ENCODE measurements at places on chromosomes 3 and 15.

DNA sequence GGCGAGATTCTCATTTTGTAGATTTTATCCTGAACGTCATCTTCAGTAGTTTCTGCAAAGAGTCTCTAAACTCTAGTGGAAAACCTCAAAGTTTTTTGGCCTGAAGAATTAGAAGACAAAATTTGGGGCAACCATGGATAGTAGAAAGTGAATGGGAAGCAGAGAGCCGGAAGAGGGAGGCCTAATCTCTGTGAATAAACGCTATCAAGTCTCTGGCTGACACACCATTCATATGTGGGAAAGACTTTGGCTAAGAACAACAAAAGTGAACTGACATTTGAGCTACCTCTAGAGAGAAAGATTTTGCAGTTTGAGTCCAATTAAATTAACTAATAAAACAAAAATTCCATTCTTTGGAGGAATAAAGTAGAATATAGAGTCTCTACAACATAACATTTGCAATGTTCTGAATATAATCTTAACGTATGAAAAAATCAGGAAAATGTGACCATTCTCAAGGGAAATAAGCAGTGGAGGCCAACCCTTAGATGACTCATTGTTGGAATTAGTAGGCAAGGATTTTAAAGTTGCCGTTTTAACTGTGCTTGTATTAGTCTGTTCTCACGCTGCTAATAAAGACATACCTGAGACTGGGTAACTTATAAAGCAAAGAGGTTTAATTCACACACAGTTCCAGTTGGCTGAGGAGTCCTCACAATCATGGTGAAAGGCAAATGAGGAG is 184.6 kb downstream of the C3orf38 start:
- DNase-seq: no peak

- DNase-seq: no peak
Measured at GRCh38 chr3:128312271-128312670, 154.4 kb downstream of the DNAJB8 start.

DNA sequence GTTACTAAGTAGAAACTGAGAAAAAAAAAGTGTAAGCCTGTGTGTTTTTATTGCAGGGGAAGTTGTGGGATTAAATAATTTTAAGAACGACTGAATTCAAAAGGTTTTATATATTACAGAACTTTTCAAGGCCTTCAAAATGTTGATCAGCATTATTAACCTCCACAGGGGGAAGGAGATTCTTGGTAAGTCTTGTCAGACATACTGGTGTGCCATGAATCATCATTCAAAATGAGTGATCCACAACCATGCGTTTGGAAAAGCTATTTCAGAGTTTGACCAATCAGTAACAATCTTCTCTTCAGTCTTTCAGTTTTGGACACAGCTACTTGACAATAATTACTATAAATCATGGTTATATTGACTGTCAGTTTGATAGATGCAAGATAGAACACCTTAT is 70.2 kb downstream of the ADAMTS9 start:
- no peak for DNase-seq

GRCh38 chr3:119657887-119658702 is 2.3 kb downstream of the POPDC2 start:
- DNase-seq: no peak

DNA sequence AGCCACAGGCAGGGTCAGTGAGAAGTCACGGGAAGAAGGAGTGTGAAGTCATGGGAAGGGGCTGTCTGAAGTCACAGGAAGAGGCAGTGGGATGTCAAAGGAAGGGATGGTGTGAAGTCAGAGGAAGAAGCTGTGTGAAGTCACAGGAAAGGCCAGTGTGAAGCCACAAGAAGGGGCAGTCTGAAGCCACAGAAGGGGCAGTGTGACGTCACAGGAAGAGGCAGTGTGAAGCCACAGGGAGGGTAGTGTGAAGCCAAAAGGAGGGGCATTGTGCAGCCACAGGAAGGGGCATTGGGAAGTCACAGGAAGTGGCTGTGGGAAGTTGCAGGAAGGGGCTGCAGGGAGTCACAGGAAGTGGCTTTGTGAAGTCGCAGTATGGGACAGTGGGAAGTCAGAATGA is 35.1 kb downstream of the GASK1A start:
- DNase-seq: no peak

- no peak for DNase-seq
Measured at GRCh38 chr3:60673123-60673522, 578.1 kb downstream of the FHIT start.

GRCh38 chr15:47674586-47675232 is 42.6 kb upstream of the SEMA6D start:
- no peak for DNase-seq

DNA sequence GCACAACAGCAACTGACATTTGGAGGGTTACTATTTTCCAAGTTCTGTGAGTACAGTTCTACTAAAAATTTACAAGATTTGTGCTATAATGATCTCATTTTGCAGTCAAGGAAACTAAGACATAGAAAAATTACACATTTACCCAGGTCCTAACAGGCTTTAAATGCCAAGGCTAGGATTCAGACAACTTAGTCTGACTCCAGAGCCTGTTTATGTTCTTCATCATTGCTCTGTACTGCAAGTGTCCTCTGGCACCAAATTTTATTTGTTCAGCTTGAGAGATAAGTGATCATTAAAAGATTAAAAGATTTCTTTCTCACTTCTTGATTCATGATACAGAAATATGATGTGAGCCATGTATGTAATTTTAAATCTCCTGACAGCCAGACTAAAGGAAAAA is 290.8 kb downstream of the UBE2E2 start:
- no peak for DNase-seq

DNA sequence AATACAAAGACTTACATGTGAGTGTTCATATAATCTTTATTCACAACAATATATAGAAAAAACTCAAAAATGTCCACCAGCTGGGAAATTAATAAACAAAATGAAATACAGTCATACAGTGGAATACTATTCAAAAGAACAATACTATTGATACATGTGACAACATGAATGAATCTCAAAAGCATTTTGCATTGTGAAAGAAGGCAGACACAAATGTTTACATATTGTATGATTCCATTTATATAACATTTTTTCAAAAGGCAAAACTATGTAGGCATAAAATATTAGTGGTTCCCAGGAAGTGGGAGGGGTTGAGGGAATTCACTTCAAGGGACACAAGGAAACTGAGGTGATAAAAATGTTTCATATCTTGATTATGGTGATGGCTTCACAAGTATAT is 303.2 kb downstream of the CTNNB1 start:
- no peak for DNase-seq

DNA sequence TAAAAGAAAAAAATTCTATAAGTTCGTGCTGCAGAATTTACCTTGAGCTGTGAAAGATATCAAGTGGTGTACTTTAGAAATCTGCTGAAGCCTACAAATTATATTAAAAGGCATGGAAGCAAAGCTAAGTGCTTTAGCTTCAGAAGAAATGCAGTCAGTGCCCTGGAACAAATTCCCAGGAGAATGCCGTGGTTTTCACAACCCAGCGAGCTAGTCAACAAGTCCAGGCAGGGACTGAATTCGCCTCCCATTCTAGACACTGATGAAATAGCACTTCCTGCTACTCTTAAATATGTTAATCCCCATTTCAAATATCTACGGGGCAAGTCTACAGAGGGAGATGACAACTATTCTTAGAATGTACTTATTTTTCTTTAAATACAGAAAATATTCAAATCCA is 326.4 kb upstream of the IGF1R start:
- no peak for DNase-seq

- no peak for DNase-seq
Measured at GRCh38 chr15:68305420-68305871, 27.9 kb downstream of the FEM1B start.

GRCh38 chr15:63043335-63044076 is 959 bp downstream of the TPM1 start:
- peak; percentile 47 for DNase-seq

DNA sequence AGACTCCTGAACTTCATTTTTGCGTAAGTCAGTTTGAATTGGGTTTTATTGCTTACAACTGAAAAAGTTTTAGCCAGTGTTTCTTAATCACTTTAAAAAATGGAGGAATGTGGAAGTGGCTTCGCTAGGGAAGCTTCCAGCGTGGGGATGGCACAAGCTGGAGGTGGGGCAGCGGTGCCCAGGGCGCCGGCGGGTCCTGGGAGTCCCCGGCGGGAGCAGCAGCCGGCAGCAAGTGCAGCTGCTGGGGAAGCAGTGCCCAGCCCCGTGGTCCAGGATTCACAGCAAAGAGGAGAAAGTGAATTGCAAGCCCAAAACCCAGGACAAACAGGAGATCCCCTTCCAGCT is 301.8 kb upstream of the PROK2 start:
- no peak for DNase-seq

GRCh38 chr3:30520699-30521098 is 85.7 kb upstream of the TGFBR2 start:
- DNase-seq: no peak

DNA sequence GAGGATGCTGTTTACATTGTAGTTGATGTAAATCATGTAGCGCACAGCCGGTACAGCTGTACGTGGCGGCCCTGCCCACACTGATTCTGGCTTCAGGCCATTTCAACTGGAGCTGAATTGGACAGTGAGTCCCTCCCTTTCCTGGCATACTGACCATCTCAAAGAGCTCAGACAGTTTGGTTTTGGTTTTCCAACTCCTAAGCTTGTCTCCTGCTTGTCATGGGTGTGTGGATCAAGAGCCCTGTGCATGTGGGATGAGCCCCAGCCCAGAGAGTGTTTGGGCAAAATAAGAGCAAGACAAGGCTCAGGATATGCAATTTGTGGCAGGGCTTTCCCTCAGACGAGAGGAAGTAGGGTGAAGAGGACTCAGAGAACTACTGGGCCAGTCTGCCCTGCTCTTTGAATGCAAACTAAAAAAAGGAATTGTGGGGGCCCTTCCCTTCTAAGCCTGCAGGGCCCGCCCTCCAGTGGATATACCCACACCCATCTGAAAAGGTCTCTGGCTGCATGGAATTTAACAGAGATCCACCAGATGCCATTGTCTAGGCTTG is 13.3 kb downstream of the ITGA11 start:
- no peak for DNase-seq

GRCh38 chr15:51093839-51094605 is 684 bp downstream of the TNFAIP8L3 start:
- DNase-seq: no peak

DNA sequence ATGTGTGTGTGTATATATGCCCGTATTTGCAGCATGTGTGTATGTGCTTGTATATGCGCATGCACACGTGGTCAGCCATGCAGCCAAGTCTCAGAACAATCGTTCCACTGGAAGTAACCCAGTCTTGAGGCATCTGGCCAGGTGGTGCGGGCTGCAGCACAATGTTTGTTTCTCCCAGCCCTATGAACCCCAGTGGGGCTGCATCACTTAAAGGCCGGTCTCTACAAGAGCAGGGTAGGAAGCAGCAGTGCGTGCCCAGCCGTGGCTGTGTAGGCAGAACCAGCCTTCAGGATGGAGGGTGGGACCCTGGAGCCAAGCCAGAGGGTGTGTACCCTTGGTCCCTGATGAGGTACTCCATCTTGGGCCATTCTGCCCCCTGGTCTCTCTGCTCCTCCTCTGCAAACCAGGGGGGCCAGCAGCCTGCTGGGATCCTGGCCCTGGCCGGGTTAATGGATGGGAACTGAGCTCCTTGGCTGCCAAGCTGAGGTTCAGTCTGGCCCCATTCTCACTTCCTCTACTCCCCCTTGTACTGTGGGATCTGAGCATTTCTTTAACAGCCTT is 11.8 kb downstream of the KLF13 start:
- peak; percentile 67 for DNase-seq

DNA sequence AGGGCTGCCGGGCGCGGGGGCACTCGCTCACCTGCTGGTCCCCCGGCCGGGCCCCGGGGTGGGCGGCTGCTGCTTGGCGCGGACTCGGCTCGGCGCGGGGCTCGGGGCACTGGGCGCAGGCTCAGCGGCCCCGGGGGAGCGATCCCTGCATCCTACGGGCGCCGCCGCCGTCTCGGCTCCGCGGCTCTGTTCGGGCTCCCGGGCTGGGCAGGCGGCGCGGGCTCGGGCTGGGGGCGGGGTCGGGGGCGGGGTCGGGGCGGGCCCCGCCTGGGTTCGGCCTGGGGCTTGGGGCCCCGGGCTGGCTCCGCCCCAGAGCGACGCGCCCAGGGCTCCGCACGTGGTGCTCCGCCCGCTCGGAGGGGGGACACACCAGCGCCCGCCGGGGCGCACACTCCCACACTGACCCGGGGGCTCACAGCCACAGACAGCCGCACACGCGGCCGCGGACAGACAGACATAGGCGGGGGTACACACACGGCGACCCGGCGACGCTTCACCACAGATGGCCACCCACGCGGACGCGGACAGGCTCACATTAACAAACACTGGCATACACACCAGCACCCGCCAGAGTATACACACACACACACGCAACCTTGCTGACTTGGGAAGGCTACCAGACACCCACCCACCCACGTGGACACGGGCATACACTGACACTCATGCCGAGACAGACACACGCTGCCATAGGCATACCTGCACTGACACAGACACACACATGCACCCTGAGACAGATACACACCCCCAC is at the start of gene SCN5A:
TSS of gene SCN5A (minus strand) at position 188 of the 748 bp plus-strand sequence. CDS start 16,380 bp downstream, outside the sequence.
- DNase-seq: peak; percentile 63

DNA sequence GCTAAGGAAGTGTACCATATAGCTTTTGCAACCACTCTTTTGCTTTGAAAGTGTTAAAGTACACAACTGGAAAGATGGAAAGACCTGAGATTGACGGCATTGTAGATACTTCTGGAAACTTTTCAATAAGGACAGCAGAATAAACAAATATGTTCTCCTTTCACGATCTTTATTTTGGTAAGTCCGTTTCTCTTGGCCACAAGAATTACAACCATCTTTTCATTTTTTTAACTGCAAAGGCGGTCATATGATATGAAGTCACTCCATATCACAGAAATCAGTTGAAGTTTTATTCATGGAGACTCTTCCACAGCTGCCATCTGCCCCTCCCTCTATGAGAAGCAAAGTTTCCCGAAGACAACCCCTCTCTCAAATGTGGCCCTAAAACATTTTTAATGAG is 303.4 kb upstream of the ICE2 start:
- DNase-seq: no peak

DNA sequence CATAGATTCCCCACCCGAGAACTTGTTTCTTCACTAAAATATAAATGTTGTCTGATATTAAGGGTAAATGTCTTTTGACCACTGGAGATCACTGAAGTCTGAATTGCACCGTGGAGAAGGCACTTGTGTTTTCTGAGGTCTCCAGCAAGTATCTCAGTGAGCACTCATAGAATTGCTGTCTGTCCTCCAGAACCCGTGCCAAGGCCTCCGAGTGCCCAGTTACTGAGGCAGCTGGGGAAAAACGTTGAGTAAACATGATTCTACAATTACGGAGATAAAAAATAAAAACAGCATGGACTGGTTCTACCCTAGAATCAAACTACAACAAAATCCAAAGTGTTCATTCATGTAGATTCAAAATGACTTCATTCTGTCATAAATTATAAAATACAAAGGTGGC is 60.0 kb downstream of the MLH1 start:
- DNase-seq: no peak

- DNase-seq: no peak
Measured at GRCh38 chr3:170137986-170138385, 43.5 kb downstream of the PHC3 start.

GRCh38 chr3:161333696-161334095 is 37.6 kb downstream of the SPTSSB start:
- DNase-seq: peak; percentile 39

DNA sequence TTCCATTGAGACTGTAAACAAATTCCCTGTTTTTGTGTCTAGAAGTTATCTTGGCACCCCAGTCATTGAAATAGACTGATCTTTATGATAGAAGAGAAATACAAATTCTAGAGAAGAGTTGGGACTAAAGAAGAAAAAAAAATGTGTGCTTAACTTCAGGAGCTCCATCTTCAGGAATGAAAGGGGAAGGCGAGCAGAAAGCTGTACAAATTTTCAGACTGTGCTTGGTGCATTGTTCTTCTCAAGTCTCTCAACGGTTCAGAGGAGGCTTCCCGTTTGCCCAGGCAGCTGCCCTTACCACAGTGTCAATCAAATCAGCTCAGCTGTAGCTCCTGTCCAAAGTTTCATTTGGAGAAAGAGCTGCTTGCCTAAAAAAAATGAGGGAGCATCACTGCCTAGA is 41.7 kb downstream of the OXSM start:
- DNase-seq: peak; percentile 42
